ENCODE measurements at places on chromosomes 7 and 10. TPM values are rescaled to one million over a fixed set of nuclear protein-coding genes. Genes with fewer than 3 reads are reported as not detected.

Gene PAX4
- not detected for total RNA-seq

Gene FAM241B
- total RNA-seq = 10.2 TPM

Gene LAMB4
- total RNA-seq = not detected

Gene SEPTIN7
- total RNA-seq = 219 TPM

Gene TEX47
- not detected for total RNA-seq

Gene PDZD7
- total RNA-seq = 0.47 TPM

Gene SNCG
- 0.56 TPM for total RNA-seq

Gene POM121L12
- not detected for total RNA-seq

GRCh38 chr10:10804998-10805740 is 212.5 kb upstream of the CELF2 start:
- no peaks in the 10 kb centered on the region for H3K27me3 ChIP-seq
- no peaks in the 10 kb centered on the region for H3K36me3 ChIP-seq
- no peak overlapping the region for H3K4me3 ChIP-seq
- H3K27ac ChIP-seq = no peak overlapping the region
- H3K4me1 ChIP-seq = no peaks in the 10 kb centered on the region
- DNase-seq = no peak

DNA sequence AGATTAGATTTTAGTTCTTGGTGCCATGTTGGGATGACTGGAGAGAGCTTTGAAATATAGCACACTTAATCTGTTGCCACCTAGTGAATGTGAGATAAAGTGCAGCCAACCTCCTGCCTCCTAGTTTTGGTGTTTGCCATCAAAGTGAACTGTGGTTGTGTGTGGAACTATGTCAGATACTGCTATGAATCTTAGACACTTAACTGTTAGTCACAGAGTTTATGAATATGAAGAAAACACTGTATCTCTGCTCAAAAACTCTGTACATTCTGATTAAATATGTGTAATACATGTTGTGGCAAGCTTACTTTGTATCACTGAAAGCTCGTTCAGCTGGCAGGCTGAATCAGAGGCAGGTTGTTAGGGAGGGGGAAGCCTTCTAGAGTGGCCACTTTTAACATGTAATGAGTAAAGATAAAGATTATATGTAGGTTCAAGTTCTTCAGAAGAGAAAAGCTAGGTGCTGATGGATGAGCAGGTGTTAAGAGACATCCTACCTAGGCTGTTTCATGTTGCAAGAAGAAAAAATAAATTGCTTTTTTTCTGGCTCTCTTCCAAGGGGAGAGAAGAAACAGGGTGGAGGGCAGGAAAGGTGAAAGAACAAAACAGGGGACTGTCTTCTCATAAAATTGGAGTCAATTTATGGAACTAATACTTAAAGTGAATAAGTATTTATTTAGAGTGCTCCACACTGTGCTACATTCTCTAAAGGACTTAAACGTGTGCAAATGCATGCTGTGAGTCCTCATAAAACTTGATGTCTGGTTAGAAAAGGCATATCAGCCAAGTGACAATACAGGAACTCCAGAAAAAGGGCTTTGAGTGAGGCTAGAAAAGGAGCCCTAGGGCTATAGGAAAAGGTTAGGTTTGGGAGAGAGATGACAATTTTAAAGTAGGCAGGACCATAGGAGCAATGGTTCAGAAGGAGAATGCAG is 14.1 kb upstream of the LAMB1 start:
- DNase-seq = no peak
- no peaks in the 10 kb centered on the region for H3K4me1 ChIP-seq
- no peaks in the 10 kb centered on the region for H3K36me3 ChIP-seq
- H3K4me3 ChIP-seq = no peak overlapping the region

DNA sequence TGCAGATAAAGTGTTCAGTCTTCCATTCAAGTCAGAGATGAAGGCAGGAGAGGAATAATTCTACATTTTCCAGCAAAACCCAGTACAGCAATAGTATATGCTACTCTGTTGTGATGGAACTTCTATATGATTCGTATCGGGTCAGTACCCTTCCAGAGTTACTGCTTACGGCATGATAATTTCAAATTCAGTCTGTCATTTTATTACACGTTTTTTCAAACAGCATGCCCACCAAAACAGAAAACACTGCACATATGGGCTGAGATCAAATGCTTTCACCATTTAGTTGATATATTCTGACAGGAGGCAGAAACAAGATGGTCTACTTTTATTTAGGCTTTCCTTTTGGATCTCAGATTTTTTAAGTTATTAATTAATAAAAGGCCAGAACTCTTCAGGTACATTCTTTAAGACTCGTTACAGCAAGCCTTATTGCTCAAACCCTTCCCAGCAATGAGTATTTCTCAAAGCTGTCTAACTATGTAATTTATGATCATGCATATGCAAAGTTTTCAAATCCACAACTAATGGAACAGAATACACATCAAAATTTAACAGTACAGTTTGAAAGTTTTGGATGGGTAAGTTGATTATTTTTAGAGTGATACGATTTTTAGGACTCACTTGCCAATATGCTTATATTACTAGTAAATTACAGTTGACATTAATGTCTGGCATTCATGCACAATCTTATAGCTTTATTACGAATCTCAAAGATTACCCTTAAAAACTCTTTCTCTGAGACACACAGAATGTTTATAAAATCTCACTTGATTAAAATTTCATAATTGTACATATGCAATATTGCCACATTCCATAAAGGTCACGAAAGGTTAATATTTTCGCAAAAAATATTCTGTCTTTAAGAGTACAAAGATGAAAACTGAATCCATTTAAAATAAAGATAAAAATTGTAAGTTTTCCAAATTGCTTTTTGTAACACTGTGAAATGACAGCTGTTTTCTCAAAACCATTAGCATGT is 91.0 kb downstream of the ANK3 start:
- H3K27ac ChIP-seq = no peak overlapping the region
- no peaks in the 10 kb centered on the region for H3K36me3 ChIP-seq
- H3K4me3 ChIP-seq = no peak overlapping the region

GRCh38 chr7:141397236-141398163 is 153.7 kb upstream of the AGK start:
- no peaks in the 10 kb centered on the region for H3K4me1 ChIP-seq
- no peaks in the 10 kb centered on the region for H3K36me3 ChIP-seq
- H3K4me3 ChIP-seq = no peak overlapping the region

DNA sequence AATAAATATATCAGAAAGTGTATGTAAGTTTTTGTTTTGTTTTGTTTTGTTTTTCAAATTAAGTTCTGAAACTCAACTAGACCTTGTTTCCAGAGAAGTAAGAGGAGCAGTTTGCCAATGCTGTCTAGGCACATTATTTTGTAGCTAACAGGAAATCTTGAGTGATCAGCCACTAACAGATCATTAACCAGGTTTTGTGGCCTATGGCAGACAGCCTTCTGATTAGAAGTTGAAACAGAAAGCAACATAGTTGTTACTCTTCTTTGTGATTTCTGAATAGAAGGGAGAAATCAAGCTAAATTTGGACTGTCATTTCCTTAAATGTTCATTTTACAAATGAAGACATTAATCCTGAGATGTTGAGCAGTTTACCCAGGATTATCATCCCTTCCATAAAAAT is 142.6 kb downstream of the PLXDC2 start:
- no peaks in the 10 kb centered on the region for H3K4me1 ChIP-seq

DNA sequence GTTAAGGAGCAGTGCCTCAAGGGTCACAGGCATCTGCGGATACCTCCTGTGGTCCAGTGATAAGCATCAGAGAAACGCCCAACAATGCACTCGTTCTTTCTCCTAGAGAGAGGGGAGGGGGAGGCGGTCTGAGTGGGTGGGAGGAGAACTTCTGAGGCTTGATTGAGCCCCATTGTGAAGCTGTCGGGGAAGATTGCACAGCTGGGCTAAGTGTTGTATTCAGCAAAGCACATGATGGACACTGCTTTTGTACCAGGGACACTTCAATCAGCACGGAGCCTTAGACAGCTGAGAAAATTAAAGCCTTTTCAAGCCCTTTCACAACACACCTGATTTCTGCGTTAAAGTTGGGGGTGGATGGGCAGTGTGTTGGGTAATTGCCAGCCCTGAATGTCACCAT is 230.3 kb upstream of the GHITM start:
- no peak overlapping the region for H3K27ac ChIP-seq
- no peaks in the 10 kb centered on the region for H3K36me3 ChIP-seq
- no peaks in the 10 kb centered on the region for H3K27me3 ChIP-seq
- H3K4me1 ChIP-seq = no peaks in the 10 kb centered on the region
- DNase-seq = no peak

DNA sequence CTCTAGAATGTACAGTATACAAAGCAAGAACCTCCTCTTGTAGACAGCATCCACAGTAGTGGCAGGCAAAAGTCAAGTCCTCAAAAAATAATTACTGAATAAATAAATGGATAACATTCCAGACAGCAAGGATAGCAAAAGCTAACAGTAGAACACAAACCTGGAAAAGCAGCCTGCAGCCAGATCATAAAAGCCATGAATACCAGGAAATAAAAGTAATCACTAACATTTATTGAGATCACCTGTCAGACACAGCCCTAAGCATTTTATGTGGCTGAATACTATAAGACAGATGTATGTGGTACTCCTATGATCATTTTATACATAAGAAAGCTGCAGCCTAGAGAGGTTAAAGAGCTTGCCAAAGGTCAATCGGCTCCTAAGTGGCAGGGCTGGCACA is 34.0 kb downstream of the CUL2 start:
- no peaks in the 10 kb centered on the region for H3K27me3 ChIP-seq
- no peak overlapping the region for H3K4me3 ChIP-seq
- peaks cover 35% of the 10 kb centered on the region for H3K36me3 ChIP-seq
- no peak for DNase-seq
- H3K4me1 ChIP-seq = no peaks in the 10 kb centered on the region

DNA sequence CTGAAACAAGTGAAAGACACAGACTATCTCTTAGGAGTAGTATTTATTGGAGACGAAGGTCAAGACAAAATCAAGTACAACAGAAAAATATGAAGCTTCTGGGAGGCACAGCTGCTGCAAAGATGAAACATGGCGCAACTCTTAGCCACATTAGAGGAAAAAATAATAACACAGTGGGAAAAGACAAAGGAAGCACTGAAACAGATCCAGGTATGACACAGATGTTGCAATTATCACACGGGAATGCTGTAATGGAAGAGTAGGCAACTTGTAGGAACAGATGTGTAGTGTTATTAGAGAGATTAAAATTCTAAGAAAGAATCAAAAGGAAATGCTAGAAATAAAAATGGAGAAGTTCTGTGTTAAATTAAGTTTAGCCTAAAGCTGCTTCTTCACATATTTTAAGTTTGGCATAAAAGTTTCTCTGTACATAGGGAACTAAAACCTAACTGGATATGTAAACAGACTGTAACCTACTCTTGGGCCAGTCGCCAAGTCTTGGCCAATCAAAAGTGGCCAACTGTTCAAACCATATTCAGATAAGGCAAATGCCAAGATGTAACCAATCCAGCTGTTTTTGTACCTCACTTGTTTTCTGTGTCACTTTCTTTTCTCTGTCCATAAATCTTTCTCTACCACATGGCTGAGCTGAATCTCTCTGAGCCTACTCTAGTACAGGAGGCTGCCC is 1132.0 kb upstream of the LRRTM3 start:
- H3K4me3 ChIP-seq = no peak overlapping the region
- DNase-seq = no peak
- no peaks in the 10 kb centered on the region for H3K4me1 ChIP-seq
- no peak overlapping the region for H3K27ac ChIP-seq
- H3K36me3 ChIP-seq = no peaks in the 10 kb centered on the region

GRCh38 chr10:121891103-121891502 is 36.7 kb downstream of the ATE1 start:
- peaks cover 13% of the 10 kb centered on the region for H3K36me3 ChIP-seq
- no peak overlapping the region for H3K27ac ChIP-seq
- DNase-seq = no peak

GRCh38 chr10:18238870-18239485 is 98.8 kb downstream of the CACNB2 start:
- no peak overlapping the region for H3K4me3 ChIP-seq
- H3K27me3 ChIP-seq = peaks cover 2% of the 10 kb centered on the region
- no peaks in the 10 kb centered on the region for H3K36me3 ChIP-seq
- no peak for DNase-seq
- H3K4me1 ChIP-seq = no peaks in the 10 kb centered on the region
- no peak overlapping the region for H3K27ac ChIP-seq

DNA sequence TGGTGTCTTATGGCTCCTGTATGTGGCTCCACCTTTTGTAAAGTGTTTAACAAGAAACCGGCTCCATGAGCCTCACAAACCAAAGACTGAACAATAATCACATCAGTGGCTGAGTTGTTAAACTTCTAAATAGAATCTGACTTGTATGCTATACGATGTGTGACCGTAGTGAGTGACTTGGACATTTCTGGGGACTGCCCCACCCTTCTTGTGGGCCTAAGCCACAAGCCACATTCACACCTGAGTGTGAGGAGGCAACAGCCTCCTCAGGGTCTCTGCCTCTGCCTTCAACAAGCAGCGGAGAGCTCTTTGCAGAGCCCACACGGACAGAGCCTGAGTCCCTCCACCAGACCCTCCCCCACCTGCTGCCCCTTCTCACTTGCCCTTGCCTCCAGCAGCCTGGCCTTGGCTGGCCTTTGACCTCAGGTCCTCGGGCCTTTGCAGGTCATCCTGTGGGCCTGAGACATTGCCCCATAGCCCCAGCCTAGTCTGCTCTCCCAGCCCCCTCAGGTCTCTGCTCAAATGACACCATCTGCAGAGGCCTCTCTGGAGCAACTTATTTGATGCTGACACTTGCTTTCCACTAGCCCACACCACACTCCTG is 156.8 kb upstream of the TNS3 start:
- no peaks in the 10 kb centered on the region for H3K27me3 ChIP-seq
- H3K4me3 ChIP-seq = no peak overlapping the region
- DNase-seq = no peak
- H3K27ac ChIP-seq = no peak overlapping the region
- H3K36me3 ChIP-seq = no peaks in the 10 kb centered on the region
- no peaks in the 10 kb centered on the region for H3K4me1 ChIP-seq

DNA sequence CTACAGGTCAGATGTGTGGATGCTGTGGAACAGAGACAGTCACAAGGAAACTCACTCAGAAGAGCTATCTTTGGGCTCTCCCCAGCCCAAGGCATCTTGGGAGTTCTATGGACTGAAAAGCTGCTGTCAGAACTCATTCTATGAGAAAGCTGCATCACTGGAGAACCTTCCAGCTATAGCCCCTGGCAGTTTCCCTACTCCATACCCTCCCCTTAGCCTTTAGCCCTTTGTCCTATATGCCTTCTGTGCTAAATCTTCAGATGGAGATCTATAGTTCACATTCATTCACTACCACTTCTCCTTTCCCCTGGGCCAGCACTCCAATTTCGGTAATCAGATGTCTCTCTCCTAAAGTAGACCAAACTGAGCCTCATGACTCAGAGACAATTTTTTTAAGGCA is 6.9 kb downstream of the WNT8B start:
- no peak for DNase-seq
- H3K27ac ChIP-seq = no peak overlapping the region
- peaks cover 2% of the 10 kb centered on the region for H3K27me3 ChIP-seq
- peaks cover 43% of the 10 kb centered on the region for H3K36me3 ChIP-seq
- H3K4me3 ChIP-seq = no peak overlapping the region

- H3K36me3 ChIP-seq = no peaks in the 10 kb centered on the region
- no peak overlapping the region for H3K27ac ChIP-seq
- no peak overlapping the region for H3K4me3 ChIP-seq
- no peaks in the 10 kb centered on the region for H3K4me1 ChIP-seq
These were observed 13.4 kb upstream of the FIS1 start for GRCh38 chr7:101258243-101258731.

Data from activated T-helper 1 cell treated with anti-CD3 and anti-CD28 coated beads, Interleukin-12 subunit alpha, Interleukin-12 subunit beta, Interleukin-2, Interleukin-4 antibody, amounts not matched to agents 30 ng/mL and 10 ng/mL and 1 ng/mL, durations not matched to agents 14 hours and 24 hours and 36 hours (primary cell).